ENCODE measurements at places on chromosomes 12 and 14.
A peak's percentile ranks its signal among the peaks of the same experiment; 100 is the strongest.

DNA sequence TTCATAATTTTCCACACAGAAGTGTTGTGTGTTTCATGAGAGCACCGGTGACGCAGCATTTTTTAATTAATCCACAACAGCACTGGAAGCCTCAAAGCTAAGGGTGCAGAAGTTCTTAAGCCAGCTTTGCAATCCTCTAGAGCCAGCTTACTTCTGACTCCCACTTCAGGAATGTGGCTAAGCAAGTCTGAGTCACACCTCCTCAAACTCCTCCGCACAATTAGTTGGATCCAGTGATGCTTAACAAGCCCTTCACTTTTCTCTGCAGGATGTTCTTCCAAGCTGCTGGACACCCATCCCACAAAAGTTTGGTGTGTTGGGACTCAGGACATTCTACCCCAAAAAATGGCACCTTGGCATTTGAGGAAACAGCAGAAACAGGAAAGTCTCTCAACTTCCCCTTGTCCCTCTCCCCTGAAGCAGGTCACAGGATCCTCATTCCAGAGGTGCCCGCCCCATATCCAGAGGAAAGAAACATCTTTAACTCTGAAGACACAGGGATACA lies 210.0 kb downstream of the PPM1H start:
- peak; percentile 99 for DNase-seq

GRCh38 chr14:66247662-66248193 lies 238.4 kb upstream of the CCDC196 start:
- peak; percentile 38 for DNase-seq

DNA sequence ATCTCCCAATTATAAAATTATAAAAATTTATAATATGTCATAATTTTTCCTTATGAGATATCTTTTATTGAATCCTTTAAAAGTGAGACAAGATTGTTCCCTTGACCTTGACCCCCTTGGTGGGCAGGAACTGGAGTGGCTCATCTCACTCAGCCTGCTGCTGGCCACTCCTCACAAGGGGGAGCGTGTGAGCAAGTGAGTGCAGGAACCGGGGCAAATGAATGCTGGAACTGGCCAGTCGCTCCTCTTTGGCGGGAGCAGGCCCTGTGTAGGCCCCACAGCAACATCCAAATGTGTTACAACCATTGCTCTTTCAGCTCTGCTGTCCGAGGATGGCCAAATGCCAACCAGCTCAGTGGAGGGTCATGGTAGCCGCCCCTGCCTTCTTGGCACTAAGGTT lies 178.8 kb downstream of the ETNK1 start:
- no peak for DNase-seq

DNA sequence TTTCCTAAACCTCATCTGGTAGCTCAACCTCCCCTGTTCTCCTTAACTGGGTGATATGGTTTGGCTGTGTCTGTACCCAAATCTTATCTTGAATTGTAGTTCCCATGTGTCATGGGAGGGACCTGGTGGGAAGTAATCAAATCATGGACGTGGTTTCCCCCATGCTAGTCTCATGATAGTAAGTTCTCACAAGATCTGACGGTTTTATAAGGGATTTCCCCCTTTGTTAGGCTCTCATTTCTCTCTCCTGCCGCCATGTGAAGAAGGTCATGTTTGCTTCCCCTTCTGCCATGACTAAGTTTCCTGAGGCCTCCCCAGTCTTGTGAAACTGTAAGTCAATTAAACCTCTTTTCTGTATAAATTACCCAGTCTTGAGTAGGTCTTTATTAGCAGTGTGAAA lies 19.5 kb downstream of the COX16 start:
- no peak for DNase-seq

- peak; percentile 84 for DNase-seq
Observed at GRCh38 chr14:95527387-95528002, 7.4 kb upstream of the GLRX5 start.

GRCh38 chr12:57841445-57841844 lies 5.1 kb downstream of the CTDSP2 start:
- no peak for DNase-seq

GRCh38 chr14:69909826-69910550 lies 30.8 kb downstream of the SMOC1 start:
- DNase-seq = no peak

GRCh38 chr12:11778713-11779685 lies 129.5 kb downstream of the ETV6 start:
- DNase-seq = peak; percentile 71

DNA sequence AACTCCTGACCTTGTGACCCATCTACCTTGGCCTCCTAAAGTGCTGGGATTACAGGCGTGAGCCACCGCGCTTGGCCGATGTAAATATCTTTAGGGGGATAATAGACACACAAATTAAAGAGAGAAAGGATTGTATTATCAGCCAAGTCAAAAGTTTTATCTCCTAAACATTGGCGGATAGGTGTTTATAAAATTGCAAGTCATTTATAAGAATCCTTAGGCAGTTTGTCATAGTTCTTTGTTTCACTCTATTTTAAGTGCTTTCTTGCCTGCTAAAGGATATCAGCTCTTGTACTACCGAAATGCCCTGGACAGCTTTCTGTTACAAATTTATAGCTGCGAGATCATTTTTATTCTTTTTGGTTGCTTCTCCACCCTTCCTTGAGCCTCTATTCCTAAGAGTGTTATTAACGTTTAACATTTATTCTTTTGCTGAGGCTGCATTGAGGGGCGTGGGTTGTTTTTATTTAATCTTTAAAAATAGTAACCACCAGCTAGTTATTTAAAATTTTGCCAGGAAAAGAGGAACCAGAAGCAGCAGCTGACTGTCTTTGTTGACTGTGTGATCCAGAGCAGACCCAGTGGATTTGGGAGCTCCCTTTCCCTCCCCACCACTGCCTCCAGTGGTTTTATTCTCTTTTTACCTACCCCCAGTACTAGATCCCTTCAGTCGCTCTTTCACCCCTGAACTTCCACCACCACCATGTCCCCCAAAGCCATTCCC lies 106.4 kb downstream of the DIP2B start:
- no peak for DNase-seq

DNA sequence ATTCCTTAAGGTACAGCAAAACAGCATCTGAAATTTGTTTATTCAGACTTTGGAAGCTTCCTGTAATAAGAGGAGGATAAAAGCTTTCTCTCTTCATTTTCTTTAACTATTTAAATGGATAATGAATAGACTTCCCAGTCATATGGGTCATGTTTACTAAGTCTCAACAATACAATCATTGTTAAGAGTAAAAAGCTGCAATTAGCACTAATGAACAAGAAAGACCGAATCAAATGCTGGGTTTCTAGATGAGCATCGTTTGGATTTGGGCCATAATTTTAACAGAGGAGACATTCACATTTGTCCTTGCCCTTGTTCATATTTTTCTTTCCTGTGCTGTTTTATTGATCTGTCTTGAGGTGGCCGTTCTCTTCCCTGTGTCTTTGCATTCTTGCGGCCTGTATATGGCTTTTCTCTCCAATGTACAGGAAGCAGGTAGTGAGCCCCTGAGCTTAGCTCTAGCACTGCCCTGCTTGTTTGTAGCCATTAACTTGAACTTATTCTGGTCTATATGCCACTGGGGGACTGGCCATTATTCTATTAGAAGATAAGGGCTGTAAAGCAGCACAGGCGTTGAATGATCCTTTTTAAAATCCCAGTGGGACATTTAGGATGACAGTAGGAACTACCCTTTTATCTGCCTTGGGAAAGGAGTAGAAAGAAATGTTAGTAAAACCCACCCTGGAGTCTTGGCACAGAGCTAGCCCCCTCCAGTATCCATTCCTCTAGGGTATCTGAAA lies 34.6 kb downstream of the ABHD12B start:
- DNase-seq = no peak

- no peak for DNase-seq
Observed at GRCh38 chr12:102865821-102866615, 51.0 kb downstream of the PAH start.

GRCh38 chr12:27271206-27271605 lies 27.1 kb downstream of the STK38L start:
- DNase-seq = no peak

- DNase-seq = no peak
Observed at GRCh38 chr12:4031703-4032291, 158.6 kb upstream of the PARP11 start.

GRCh38 chr14:74917646-74918081 lies 5.4 kb downstream of the RPS6KL1 start:
- no peak for DNase-seq

DNA sequence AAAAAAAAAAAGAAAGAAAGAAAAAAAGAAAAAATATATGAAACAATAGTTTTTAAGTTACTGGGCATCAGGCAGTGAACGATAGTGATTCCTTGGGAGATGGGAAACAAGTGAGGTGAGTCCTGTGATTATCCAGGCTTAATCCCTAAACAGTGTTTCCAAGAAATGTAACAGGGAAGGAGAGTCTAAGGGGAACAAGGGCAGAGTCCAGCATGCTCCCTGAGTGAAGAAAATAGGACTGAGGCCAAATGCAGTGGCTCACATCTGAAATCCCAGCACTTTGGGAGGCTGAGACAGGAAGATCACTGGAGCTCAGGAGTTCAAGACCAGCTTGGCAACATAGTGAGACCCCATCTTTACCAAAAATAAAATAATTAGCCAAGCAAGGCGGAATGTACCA lies 40.7 kb downstream of the R3HDM2 start:
- DNase-seq = no peak

DNA sequence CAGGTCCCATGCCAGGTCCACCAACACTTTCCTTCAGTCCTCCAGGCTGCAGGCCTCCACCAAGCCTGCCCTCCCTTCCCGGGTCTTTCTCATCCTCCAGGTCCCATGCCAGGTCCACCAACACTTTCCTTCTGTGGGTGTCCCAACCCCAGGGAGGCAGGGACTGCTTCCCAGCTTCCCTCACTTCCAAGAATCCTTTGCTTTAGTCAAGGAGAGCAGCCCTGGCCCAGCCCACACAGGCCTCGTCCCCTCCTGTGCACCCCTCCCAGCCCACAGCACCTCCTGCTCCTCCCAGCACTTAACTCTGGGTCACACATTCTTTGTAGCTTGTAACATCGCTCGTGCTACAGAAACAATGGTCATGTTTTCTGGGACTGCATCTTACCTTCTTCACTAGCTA lies 72.9 kb downstream of the TESC start:
- DNase-seq = no peak

DNA sequence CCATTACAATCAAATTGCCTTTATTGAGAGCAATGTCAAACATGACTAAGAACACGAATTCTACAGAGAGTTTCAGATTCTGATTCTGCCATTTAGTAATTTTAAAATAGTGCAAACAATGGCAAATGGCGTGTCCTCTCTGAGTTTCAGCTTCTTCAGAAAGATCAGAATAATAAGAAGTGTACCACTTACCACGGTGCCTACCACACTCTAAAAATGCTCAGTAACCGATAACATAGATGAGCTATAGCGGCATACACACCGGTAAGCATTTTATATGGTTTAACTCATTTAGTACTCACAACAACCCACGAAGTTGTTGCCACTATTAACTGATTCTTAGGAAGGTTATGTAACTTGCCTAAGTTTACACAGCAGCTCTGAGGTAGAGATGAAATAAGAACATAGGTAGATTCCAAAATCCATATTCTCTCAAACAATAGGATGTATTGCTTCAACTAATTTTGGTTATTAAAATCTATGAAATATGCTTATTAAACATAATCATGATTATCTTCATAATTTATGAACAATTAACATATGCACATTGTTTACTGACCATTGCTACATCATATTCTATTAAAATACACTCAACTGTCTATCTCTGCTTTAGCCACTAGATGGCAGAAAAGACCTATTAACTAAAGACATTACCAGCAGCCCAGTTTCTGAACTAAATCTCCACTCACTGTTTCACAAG lies 38.3 kb downstream of the SLC6A15 start:
- peak; percentile 51 for DNase-seq

DNA sequence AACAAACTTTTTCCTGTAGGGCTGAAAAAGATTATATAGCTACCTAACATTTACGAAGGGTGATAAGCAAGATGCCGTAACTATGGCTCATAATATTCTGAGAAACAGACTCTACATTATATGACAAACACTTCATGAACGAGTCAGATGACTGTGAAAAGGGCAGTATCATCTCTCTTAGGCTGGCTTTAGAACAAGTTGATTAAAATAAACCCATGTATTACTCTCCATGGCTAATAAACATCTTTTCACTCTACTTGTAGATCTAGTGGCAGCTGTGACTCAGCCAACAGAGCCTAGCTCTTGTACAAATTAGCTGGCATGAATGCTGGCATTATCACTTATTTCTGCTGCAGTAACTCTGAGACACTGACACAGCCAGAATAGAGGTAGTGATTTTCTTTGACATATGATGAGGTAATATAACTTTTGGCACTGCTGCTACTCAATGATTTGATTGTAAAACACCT lies 47.1 kb downstream of the SLC2A13 start:
- peak; percentile 13 for DNase-seq

GRCh38 chr14:68566075-68566474 lies 226.8 kb downstream of the ZFP36L1 start:
- no peak for DNase-seq

GRCh38 chr12:24960222-24960855 lies 11.4 kb upstream of the BCAT1 start:
- peak; percentile 61 for DNase-seq

DNA sequence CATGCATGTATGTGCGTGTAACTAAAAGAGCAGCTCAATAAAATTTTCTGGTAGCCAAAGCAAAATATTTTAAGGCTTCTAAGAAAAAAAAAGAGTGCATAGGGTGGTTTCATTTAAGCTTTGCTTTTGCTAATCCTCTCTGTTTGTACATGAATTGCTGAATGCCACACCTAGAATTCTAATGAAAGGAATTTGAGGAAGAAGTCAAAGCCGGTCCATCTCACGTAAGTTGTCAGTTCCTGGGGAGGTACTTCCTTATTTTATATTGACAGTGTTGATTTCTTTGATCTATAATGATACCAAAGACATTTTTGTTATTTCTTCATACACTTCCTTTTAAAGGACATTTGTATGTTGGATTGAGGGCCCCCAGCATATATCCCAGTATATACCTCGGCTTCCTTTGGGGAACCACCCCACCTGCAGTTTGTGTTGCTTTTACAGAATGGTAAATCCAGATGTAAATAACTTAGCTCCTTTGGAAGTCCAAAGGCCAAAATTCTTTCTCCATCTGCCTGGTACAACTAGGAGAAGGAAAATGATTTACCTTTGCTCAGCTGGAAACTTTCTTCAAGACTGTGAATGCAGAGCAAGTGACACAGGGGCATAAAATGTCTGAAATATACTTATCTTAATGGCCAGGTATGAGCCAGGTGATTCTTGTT lies 420.9 kb upstream of the ATP2B1 start:
- DNase-seq = no peak

GRCh38 chr14:85293612-85294234 lies 236.2 kb upstream of the FLRT2 start:
- DNase-seq = no peak

- no peak for DNase-seq
Observed at GRCh38 chr14:77181603-77182437, at the start of gene TMEM63C. TMEM63C (plus strand) TSS chr14:77181798; CDS start chr14:77218814, 37,016 bp downstream.

- DNase-seq = no peak
Observed at GRCh38 chr12:45518291-45519235, 210.9 kb upstream of the ARID2 start.

DNA sequence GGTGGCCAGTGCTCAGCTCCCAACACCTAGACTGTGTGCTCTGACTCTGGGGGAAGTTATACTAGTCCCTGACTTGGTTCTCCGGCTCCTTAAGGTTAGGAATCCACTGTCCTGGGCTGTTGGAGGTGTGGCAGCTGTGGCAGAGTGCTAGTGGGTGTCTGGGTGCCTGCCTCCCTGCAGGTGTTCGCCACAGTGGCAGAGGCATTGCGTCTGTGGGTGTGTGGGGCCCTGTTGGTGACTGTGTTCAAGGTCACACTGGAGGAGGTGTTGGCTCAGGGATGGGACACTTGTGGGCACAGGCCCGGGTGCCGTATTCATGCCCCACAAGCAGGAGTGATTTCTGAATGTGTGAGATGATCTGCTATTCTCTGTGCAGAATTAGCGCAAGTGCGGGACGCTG lies 467.4 kb downstream of the TMEM121 start:
- DNase-seq = no peak

Measured in fibroblast of skin of back (primary cell).